ENCODE measurements at places on chromosomes 1 and 21.

GRCh38 chr1:89089962-89090361 is 25.0 kb upstream of the GBP1 start:
- DNase-seq, result no peak

- DNase-seq, result no peak
These were observed 26.6 kb downstream of the MATN1 start for GRCh38 chr1:30696831-30697230.

DNA sequence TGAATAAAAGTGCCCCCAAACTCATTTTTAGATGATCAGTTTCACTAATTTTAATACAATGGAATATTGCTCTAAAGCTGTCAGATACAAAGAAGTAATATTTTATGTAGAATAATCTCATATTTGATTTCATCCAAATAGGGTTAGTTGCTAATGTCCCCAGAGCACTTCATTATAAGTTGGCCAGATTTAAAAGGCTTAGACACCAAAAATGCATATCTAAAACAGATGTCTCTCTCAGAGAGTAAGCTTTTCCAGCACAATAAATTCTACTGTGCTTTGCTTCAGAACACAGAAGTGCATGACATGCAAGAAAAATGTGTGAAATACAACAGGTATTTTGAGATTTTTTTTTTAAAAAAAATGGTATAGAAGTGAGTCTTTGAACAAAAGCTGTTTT is 194.2 kb downstream of the LRRIQ3 start:
- DNase-seq, result no peak

DNA sequence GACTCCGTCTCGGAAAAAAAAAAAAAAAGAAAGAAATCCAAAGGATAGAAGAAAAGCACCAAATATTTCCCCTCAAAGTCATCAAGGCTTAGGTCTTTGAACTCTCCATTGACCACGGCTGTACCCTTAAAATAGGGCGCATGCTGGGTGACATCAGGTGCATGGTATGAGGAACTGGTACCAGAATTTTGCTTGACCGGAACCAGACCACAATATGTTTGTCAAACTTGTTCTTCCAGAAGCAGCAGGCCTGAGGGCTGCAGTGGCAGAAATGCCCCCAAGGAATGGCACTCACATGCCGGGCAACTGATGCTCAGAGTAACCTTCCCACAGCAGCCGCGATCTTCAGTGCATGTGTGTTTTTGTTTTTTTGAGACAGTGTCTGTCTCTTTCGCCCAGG is 21.0 kb downstream of the RCC1 start:
- DNase-seq, result no peak

GRCh38 chr1:227234998-227235405 is 83.3 kb downstream of the CDC42BPA start:
- DNase-seq, result no peak

DNA sequence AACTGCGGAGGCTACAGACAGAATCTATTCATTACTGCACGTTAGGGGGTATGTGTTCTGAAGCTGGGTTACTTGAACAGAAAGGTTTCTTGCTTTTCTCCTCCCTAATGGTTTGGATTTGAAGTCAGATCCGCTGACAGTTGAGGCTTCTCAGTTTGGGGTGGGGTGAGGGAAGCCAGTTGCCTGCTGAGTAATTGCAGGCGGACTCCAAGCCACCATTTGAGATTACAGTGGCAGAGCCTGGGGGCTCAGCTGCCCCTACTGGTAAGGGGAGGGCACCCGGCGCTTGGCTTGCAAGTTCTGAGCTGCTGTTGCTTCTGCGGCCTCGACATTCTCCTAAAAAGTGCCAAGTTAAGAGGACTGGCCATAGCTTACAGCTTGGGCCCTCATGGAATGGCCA is 2.0 kb downstream of the GRHL3 start:
- DNase-seq, result peak; percentile 29

DNA sequence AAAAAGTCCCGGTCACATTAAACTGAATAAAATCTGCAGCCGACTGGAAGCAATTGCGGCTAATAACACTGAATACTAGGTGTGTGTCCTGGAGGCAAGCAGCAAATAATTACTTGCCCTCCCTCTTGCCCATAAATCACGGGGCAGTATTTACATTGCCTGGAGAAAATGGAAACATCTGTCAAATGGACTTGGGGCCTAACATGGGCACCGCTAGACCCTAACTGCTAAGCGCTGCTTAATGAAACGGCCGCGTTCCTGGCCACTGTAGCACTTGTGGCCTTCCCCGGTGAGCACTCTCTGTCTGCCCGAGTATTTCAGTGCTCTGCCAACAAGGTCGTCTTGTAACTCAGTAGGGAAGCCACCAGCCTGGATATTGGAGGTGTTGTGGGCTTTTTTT is 23.9 kb upstream of the KNCN start:
- DNase-seq, result no peak

DNA sequence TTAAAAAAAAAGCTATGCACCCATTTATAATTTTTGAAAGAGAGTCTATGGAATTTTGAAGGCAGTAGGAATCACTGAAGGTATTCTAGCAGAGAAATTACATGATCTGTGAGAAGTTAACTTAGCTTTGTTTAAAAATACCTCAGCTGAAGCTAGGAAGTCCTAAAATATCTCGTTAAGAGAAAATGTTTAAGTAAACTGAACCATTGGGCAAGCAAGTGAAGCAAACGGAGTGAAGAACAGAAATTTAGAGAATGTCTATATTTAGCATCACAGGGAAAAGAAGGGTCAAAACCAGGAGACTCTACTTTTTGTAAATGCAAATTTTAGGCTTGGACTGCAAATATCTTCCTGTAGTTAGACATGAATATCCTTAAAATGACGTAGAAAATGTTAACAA is 230.8 kb downstream of the HMCN1 start:
- DNase-seq, result no peak

- DNase-seq, result no peak
These were observed 5.9 kb downstream of the KAZN start for GRCh38 chr1:14604414-14604813.
